ENCODE measurements at places on chromosomes 5 and 9.

DNA sequence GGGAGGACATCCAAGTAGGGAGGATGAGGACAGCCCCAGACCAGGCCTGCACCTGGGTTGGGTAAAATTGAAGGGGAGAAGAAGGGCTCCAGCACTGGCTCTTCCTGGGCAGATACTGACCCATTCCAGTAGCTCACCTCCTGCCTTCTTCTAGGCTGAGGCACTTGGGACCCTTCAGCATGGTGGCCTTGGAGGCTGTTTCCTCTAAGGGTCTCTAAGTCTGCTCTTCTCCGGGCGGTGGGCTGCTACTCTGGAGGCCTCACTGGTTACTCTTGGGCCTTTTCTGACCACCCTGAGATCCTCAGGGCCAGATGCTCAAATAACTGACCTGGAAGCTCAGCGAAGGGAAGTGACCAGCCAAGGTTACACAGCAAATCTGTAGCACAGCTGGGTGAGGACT lies 2.8 kb upstream of the TIFAB start:
- no peak for DNase-seq

DNA sequence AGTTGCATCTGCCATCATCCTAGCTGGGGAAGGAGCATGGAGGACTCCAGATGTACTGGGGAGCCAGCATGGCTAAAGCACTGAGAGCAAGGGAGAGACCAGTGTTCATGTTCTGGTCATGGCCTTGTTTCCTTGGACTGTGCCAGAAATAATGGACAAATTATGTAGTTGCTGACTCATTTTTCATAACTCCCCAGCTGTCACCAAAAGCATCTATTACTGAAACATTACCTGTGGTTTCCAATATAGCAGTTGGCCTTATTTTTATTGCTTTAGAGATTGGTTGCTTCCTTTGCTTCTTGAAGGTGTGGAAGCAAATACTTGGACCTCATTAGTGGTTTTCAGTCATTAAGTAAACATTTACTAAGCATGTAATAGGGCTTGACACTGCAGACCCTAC lies 11.3 kb downstream of the RALGPS1 start:
- DNase-seq = no peak

GRCh38 chr9:15469406-15469805 lies 41.4 kb downstream of the PSIP1 start:
- no peak for DNase-seq

DNA sequence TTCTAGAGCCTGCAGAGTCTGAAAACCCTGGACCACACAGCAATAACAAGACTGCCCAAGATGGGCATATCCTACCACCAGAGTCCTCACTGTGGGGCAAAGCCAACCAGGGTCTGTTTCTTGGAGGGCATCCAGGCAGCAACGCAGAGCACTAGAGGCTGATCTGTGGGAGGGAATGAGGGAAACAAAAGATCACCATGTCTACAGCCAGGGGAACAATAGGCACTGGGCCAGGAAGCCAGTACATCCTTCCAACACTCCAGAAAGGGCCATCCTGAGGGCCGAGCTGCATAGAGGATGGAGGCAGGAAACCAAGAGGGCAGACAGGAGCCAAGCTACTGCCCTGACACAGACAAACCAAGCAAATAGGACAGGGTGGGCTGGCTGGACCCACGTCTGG lies 416.1 kb upstream of the IRX4 start:
- DNase-seq = no peak

DNA sequence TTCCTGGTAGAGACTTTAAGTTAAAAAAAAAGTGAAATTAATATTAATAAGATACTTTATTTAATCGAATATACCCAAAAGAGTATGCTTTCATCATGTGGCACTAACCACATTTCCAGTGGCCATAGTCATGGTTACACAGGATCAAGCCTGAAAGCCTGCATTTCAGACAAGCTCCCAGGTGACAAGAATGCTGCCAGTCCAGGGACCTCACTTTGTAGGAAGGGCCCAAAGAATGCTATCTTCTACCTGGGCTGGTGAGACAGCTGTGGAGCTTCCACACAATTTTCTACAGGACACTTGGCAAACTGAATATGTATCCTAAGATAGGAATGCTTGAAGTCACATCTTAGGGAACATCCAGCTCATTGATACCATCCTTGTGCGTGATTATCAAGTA lies 203.8 kb downstream of the AUH start:
- no peak for DNase-seq
